ENCODE measurements at places on chromosomes 16 and 17. TPM values are rescaled to one million over a fixed set of nuclear protein-coding genes. Genes with fewer than 3 reads are reported as not detected.

The SPIRE2 gene
- 1.5 TPM for total RNA-seq

DNA sequence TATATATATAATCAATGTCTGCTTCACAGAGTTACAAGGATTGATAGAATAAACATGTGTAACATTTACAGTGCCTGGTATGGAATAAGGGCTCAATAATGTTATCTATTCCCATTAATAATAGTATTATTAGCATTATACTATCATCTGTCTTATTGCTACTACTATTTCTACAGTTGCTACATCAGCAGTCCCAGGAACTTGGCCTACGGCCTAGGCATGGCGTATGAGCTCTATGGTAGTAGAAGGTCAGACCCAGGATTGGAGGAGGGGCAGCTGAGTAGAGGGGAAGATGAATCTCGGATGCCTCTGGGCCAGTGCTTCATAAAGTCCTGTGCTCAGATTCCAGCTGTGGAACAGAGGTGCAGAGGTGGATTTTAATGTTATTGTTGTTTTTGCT, 146.3 kb upstream of the TBX2 start:
- no peak for DNase-seq
- no peak overlapping the region for H3K27ac ChIP-seq
- peaks cover 16% of the 10 kb centered on the region for H3K4me1 ChIP-seq
- no peaks in the 10 kb centered on the region for H3K27me3 ChIP-seq

GRCh38 chr16:12802661-12803060, 1.0 kb downstream of the CPPED1 start:
- H3K27ac ChIP-seq = peak overlapping the region; percentile 92
- peak overlapping the region; percentile 97 for H3K4me3 ChIP-seq
- no peak for DNase-seq
- no peaks in the 10 kb centered on the region for H3K27me3 ChIP-seq

DNA sequence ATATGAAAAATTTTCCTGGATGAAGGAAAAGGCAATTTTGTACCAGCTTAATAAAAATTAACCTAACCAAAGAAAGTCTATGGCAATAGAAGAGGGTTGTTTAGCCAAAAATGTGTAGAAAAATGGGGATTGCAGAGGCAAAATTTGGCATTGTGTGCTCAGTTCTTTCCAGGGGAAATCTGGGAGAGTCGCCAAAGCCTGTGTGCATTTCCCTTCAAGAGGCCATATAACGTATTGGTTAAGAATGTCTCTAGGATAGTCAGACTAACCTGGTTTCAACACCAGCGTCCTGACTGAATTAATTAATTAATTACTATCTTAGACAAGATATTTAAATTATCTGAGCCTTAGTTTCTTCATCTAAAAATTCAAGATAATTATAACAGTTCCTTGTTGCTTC, 44.8 kb upstream of the HLF start:
- DNase-seq = no peak
- no peak overlapping the region for H3K27ac ChIP-seq
- H3K4me1 ChIP-seq = no peaks in the 10 kb centered on the region
- no peak overlapping the region for H3K4me3 ChIP-seq

- peaks cover 28% of the 10 kb centered on the region for H3K4me1 ChIP-seq
- H3K27ac ChIP-seq = no peak overlapping the region
- H3K27me3 ChIP-seq = no peaks in the 10 kb centered on the region
- H3K4me3 ChIP-seq = no peak overlapping the region
Measured at GRCh38 chr17:6660805-6661463, 9.4 kb downstream of the C17orf100 start.

- H3K4me1 ChIP-seq = no peaks in the 10 kb centered on the region
- no peak overlapping the region for H3K4me3 ChIP-seq
- no peaks in the 10 kb centered on the region for H3K36me3 ChIP-seq
- no peak overlapping the region for H3K27ac ChIP-seq
- no peak for DNase-seq
Measured at GRCh38 chr16:58418601-58419000, 26.3 kb downstream of the GINS3 start.

- peaks cover 3% of the 10 kb centered on the region for H3K4me1 ChIP-seq
- H3K36me3 ChIP-seq = no peaks in the 10 kb centered on the region
- H3K27me3 ChIP-seq = peaks cover 5% of the 10 kb centered on the region
- H3K4me3 ChIP-seq = no peak overlapping the region
- no peak for DNase-seq
- no peak overlapping the region for H3K27ac ChIP-seq
Measured at GRCh38 chr16:3242709-3243108, 7.8 kb upstream of the ZNF200 start.

DNA sequence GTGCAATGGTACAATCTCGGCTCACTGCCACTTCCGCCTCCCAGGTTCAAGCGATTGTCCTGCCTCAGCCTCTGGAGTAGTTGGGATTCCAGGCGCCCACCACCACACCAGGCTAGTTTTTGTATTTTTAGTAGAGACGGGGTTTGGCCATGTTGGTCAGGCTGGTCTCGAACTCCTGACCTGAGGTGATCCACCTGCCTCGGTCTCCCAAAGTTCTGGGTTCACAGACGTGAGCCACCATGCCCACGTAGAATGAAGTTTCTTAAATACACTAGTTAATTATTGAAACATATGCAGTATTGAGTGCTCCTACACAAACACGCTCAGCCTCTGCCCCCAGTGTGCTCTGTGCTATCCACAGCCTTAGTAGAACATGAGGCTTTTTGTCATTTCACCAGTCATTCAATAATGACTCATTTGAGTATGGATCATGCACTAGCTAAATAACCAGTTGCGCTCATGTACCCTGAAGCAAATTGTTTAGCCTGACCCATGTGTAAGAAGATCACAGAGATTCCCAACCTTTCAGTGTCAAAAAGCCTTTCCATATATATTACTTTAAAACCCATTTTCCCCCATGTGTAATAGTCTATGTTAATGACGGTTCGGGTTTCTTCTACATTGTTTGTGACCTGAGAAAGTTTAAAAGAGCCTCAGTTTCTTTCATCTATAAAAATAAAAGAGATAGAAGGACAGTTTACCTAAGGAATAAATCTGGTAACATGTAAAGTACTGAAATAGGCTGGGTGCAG, 49.7 kb downstream of the TUBD1 start:
- peak overlapping the region; percentile 100 for H3K4me3 ChIP-seq
- peak; percentile 71 for DNase-seq
- H3K4me1 ChIP-seq = peaks cover 59% of the 10 kb centered on the region
- H3K27me3 ChIP-seq = peaks cover 3% of the 10 kb centered on the region
- peaks cover 59% of the 10 kb centered on the region for H3K36me3 ChIP-seq
- peak overlapping the region; percentile 100 for H3K27ac ChIP-seq

GRCh38 chr16:15585956-15586355, 57.0 kb downstream of the MARF1 start:
- H3K4me3 ChIP-seq = no peak overlapping the region
- H3K27ac ChIP-seq = no peak overlapping the region
- peaks cover 47% of the 10 kb centered on the region for H3K36me3 ChIP-seq
- no peaks in the 10 kb centered on the region for H3K27me3 ChIP-seq
- DNase-seq = no peak

GRCh38 chr16:15865742-15866141, 8.9 kb upstream of the MYH11 start:
- no peak for DNase-seq
- no peaks in the 10 kb centered on the region for H3K27me3 ChIP-seq
- H3K36me3 ChIP-seq = peaks cover 21% of the 10 kb centered on the region
- no peak overlapping the region for H3K4me3 ChIP-seq
- no peak overlapping the region for H3K27ac ChIP-seq
- no peaks in the 10 kb centered on the region for H3K4me1 ChIP-seq

GRCh38 chr16:22693638-22694340, 120.2 kb upstream of the HS3ST2 start:
- H3K4me1 ChIP-seq = no peaks in the 10 kb centered on the region
- no peak for DNase-seq

The ABCA9 gene
- total RNA-seq = not detected

The ASB16 gene
- 0.14 TPM for total RNA-seq

GRCh38 chr16:86016201-86016965, 117.4 kb downstream of the IRF8 start:
- no peak overlapping the region for H3K27ac ChIP-seq
- peaks cover 20% of the 10 kb centered on the region for H3K4me1 ChIP-seq
- peaks cover 34% of the 10 kb centered on the region for H3K27me3 ChIP-seq

- no peaks in the 10 kb centered on the region for H3K27me3 ChIP-seq
- DNase-seq = peak; percentile 45
- no peaks in the 10 kb centered on the region for H3K36me3 ChIP-seq
- H3K27ac ChIP-seq = peak overlapping the region; percentile 89
Measured at GRCh38 chr17:78343187-78343542, 16.7 kb downstream of the SOCS3 start.

DNA sequence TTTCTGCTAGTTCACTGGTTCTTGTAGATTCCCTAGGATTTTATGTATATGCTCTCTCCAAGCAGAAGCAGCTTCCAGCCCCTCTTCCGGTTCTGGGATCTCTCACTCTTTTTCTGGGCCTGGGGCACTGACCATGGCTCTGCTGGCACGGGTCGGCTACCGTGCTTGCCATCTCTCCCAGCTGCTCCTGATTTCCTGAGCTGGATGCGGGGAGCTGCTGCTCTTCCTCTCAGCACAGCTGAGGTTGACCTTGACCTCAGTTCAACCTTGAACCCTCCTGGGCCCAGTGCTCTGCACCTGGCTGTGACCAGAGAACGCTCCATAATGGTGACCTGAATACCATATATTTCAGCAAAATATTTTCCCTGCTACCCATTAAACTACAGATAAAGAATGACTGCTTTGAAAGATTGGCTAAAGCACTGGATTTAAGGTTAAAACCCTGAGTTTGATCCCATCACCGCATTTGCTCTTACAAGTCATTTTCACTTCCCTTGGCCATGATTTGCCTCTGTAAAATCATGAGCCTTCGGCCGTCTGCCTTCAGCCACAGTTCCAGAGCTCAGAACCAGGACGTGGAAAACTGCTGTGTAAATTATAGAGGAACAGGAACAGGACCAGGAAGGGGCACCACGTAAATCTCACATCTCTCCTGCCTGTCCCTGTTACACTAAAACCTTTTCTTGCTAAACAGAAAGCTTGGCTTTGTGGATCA, 130.8 kb upstream of the CHMP6 start:
- no peak overlapping the region for H3K4me3 ChIP-seq
- peaks cover 89% of the 10 kb centered on the region for H3K4me1 ChIP-seq
- no peaks in the 10 kb centered on the region for H3K27me3 ChIP-seq
- DNase-seq = no peak
- peaks cover 63% of the 10 kb centered on the region for H3K36me3 ChIP-seq

DNA sequence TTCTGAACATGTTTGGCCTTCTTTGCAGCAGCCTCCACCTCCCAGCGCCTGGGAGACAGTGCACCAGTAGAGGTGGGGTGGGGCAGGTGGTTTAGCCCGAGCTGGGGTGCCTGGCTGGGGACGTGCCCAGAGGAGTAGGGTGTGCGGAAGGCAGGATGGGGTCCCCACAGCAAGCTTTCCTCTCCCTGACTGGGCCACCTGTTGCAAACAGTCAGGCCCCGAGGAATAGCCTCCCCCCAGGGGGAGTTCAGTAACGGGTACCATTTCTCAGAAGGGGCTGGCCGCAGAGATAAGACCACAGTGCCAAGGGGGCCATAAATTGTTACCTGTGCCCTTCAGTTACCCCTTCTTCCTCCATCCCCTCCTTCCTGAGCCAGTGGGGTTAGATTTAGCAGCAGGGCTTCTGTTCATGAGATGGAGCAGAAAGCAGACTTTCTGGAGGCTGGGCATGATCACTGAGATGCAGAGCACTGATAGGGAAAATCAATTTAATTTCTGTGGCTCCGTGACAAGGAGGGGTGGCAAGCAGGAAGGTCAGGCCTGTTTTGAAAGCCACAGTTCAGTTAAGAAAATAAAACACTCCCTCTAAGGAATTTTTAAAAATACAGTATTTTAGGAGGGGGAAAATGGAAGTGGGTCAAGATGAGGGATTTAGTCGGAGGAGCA, 181.9 kb downstream of the MSI2 start:
- H3K27me3 ChIP-seq = no peaks in the 10 kb centered on the region
- H3K36me3 ChIP-seq = peaks cover 7% of the 10 kb centered on the region
- H3K27ac ChIP-seq = no peak overlapping the region
- no peak overlapping the region for H3K4me3 ChIP-seq
- DNase-seq = no peak

The PTRH2 gene
- total RNA-seq = 41.7 TPM

DNA sequence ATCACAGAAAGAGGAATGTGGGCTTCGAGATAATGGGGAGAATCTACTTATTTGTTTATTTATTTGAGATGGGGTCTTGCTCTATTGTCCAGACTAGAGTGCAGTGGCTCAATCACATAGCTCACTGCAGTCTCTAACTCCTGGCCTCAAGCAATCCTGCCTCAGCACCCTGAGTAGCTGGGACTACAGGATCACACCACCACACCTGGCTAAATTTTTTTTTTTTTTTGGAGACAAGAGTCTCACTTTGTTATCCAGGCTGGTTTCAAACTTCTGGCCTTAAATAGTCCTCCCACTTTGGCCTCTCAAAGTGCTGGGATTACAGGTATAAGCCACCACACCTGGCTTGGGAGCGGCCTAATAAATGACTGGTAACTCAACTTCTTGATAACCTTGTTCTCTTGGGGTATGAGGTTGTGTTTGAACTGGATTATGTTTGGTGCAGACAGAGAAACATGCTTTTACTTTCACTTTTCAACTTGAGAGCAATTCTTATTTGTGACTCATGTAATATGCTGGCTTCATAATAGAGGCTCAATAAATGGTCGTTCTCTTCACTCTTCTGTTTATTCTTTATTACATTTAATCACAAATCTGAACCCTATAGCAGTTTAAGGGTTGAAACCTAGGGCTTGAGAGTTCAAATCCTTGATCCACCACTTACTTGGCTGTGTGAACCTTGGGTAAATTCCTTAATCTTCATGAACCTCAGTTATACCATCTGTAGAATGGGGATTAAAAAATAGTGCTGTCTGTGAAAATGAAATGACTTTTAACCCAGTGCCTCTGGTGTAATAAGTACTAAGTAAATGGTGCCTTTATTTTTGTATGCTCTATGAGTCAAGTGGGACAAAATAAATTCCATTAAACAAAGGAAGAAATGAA, 129.1 kb upstream of the HS3ST2 start:
- peaks cover 8% of the 10 kb centered on the region for H3K27me3 ChIP-seq
- no peak overlapping the region for H3K27ac ChIP-seq
- DNase-seq = no peak
- H3K4me1 ChIP-seq = peaks cover 4% of the 10 kb centered on the region
- no peaks in the 10 kb centered on the region for H3K36me3 ChIP-seq

- no peak overlapping the region for H3K4me3 ChIP-seq
- H3K27me3 ChIP-seq = peaks cover 4% of the 10 kb centered on the region
- no peak overlapping the region for H3K27ac ChIP-seq
- DNase-seq = no peak
- peaks cover 2% of the 10 kb centered on the region for H3K36me3 ChIP-seq
Measured at GRCh38 chr17:14772776-14773175, 471.9 kb downstream of the HS3ST3B1 start.

The GLP2R gene
- total RNA-seq = not detected

DNA sequence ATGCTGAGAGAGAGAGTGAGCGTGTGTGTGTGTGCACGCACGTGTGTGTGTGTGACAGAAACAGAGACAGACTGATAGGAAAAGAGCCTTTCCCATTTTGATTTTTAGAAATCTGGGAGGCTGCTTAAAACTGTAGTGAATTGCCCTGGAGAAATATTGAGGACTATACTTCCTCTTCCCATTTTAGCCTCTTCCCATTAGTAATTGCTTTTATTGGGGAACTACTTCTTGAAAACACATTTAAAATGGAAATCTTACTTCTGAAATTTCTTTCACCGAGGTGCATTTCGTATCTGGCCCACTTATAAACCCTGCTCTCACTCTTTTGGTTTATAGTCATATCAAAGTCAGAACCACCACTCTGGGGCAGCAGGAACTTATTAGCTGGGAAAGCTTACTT, 47.1 kb downstream of the NUP93 start:
- no peak for DNase-seq
- peaks cover 25% of the 10 kb centered on the region for H3K4me1 ChIP-seq
- H3K36me3 ChIP-seq = peaks cover 2% of the 10 kb centered on the region
- no peak overlapping the region for H3K4me3 ChIP-seq

- H3K36me3 ChIP-seq = no peaks in the 10 kb centered on the region
- peaks cover 10% of the 10 kb centered on the region for H3K27me3 ChIP-seq
- peaks cover 10% of the 10 kb centered on the region for H3K4me1 ChIP-seq
- no peak overlapping the region for H3K4me3 ChIP-seq
Measured at GRCh38 chr16:14358697-14359305, 271.3 kb downstream of the PARN start.

The G6PC1 gene
- total RNA-seq = not detected
